ENCODE measurements at places on chromosomes 5 and 9.
A peak's percentile ranks its signal among the peaks of the same experiment; 100 is the strongest.

GRCh38 chr9:75156858-75157257 lies 68.5 kb downstream of the OSTF1 start:
- DNase-seq, result no peak

GRCh38 chr5:125152044-125152443 lies 405.6 kb upstream of the ZNF608 start:
- DNase-seq, result no peak

- DNase-seq, result no peak
Observed at GRCh38 chr5:99033014-99033900, 104.5 kb upstream of the CHD1 start.

DNA sequence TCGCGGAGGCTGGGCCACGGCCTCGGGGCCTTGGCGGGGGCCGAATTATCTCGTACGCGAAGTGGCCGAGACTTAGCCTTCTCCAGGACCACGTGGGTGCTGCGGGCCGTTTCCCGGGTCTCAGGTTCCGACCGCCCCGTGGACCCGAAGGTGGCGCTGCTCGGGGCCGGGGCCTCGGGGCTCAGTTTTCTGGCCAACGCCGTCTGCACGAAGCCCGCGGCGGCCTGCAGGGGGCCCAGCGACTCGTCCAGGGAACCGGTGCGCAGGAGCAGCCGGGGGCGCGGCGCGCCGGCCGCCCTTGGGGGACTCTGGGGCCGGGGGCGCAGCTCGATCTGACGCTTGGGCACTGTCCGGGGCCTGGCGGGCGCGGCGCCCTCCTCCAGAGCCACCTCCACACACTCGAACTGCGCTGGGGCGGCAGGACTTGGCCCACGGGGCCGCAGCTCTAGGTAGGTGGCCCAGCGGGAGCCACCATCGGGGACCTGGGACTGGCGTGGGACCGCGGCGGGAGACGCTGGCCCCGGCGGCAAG lies 716 bp downstream of the PROB1 start:
- DNase-seq, result no peak

GRCh38 chr5:5623397-5623796 lies 200.9 kb downstream of the ICE1 start:
- DNase-seq, result no peak

- no peak for DNase-seq
Observed at GRCh38 chr9:75930190-75930589, 39.7 kb downstream of the PCSK5 start.

GRCh38 chr5:129358069-129358468 lies 102.0 kb upstream of the ADAMTS19 start:
- DNase-seq, result no peak

GRCh38 chr9:68947015-68947414 lies 66.9 kb downstream of the PRKACG start:
- no peak for DNase-seq

GRCh38 chr5:158801268-158801667 lies 298.4 kb downstream of the EBF1 start:
- DNase-seq, result no peak

DNA sequence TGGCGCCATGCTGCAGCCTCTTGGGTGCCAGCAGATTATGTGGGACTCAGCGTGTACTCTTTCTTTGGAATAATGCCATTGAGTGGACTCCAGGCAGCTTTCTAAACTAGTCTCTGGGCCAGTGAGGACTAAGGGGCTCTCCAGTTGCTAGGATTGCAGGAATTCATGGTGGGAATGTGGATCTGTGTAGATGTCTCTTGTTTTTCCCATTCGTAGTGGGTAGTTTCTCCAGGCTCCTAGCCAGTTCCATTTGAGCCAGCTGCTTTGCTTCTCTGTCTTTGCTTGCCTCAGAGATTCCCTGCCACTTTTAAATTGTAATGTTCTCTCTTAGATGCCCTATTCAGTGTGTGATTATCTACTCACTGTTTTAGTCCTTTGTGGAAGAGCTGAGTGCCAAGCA lies 42.6 kb downstream of the SLF1 start:
- no peak for DNase-seq

GRCh38 chr9:117492476-117492875 lies 77.6 kb upstream of the ASTN2 start:
- no peak for DNase-seq

DNA sequence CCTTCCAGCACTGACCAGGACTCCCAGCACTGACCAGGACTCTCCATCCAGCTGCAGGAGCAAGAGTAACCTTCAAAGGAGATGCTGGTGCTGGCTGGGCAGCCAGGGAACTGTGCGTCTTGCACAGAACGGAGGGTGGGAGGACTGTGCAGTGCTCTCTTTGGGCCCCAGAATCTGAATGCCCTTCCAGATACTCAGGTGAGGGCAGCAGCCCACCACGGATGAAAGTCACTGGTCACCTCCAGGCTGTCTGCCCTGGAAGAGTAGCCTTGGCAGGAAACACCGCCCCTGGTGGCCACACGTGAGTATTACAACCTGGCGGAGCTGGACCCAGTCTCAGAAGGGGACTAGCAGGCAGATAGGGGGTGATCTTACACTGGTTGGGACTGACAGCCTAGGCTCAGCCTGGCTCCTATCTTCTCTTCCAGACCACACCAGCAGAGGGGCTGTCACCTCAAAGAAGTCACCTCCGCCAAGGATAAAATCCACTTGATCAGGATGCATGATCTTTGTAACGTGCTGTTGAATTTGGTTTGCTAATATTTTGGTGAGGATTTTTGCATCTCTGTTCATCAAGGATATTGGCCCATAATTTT lies 4.8 kb upstream of the SARDH start:
- DNase-seq, result peak; percentile 88

DNA sequence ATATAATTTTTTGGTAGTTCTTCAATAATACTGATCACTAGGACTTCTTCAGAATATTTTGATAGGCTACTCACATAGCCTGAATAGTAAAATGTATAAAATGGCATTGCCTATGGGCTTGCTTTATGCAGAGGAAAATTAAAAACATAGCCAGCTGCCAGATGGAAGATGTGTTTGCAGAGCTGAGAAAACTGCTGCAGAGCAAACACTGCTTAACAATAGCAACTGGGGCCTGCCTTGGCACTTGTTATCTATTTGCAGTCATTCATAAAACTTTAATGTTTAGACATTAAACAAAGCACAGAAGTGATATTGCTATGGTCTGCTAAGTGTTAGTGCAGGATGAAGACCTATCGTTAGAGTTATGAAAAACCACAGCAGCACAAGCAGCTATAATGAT lies 151.5 kb upstream of the SMC2 start:
- no peak for DNase-seq

GRCh38 chr5:82847562-82847961 lies 229.6 kb downstream of the TMEM167A start:
- no peak for DNase-seq

DNA sequence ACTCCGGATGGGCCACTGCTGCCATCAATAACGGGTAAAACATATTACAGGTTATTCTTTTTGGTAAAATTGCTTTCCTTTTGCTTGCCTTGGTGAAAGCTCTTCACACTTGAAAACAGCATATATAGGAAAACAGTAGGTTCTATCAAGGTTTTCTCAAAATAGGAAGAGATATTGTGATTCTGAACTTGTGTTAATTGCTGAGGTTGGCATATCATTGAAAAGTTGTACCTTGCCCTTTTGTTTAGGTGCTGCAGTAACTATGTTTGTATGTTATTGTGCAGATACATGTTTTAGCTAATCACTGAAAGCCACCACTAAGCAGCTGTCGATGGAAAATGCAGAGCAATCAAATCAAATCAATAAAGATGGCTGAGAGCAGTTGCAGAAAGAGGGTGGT lies 78.0 kb upstream of the C6 start:
- DNase-seq, result no peak

- no peak for DNase-seq
Observed at GRCh38 chr9:137509198-137509597, 41.0 kb downstream of the PNPLA7 start.

- DNase-seq, result peak; percentile 52
Observed at GRCh38 chr5:151047814-151048425, 27.5 kb downstream of the GPX3 start.

DNA sequence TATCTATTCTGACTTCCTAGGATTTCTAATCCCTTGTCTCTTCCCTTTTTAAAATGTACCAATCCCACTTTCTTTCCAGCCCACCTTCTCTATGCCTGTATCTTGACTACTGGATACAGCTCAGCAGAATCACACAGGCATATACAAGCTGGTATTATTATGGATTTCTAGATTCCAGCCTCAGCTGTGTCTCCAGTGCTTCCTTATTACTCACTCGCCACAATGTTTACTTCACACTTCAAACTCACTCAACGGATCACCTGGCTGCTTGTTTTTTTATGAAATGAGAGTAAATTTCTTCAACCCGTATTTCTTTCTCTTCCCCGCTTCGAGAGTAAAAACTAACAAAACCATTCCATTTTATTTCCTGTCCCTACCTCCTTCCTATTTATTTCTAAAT lies 38.8 kb downstream of the CWC27 start:
- no peak for DNase-seq

DNA sequence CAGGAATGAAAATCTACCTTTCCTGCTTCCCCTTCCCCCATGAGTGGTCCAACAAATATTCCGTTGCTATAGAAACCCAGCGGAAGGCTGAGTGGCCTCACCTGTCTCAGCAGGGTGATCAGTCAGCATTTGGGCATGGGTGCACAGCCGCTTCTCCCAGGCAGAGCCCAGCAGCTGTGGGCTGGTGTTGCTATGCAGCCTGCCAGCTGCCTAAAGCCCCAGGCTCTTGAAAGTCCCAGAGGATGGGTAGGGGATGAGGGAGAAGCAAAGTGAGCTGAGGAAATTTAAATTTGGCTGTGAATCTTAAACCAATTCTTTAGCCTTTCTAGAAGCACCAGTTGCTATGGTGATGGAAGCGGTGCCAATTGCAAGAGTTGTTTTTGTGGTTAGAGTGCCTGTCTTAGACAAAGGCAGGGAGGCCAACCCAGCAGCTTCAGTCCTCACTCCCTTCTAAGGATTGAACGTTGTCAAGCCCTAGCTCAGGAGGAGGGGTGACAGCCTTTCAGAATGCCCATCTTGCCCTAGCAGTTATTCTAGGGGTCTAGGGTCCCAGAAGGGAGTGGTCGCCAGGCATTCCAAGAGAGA lies 151.5 kb upstream of the PITX1 start:
- DNase-seq, result no peak

DNA sequence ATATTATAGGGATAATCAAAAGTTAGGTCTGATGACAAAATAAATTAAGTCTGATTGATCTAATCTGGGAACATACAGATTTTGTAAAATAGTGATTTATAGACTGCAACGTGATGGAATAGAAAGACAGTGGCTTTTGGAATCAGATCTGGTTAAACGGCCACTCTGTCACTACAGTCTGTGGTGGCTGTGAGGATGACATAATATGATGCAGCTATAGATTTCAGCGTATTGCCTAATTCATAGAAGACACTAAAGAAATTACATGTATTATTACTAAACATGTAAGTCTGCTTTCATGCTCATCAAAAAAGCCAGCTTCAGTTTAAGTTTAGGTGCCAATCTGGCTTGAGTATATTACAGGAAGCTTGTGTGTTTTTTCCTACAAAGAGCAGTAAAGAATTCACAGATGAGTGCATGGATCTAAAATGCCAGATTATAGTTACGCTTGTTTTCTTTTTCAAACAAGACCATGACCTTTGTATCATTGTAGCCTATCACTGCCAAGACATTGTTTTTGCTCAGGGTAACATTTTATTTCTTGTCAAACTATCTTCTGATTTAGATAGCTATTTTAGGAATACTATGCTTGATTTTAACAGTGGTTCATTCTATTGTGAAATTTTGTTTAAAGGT lies 25.7 kb downstream of the CPEB4 start:
- DNase-seq, result no peak

DNA sequence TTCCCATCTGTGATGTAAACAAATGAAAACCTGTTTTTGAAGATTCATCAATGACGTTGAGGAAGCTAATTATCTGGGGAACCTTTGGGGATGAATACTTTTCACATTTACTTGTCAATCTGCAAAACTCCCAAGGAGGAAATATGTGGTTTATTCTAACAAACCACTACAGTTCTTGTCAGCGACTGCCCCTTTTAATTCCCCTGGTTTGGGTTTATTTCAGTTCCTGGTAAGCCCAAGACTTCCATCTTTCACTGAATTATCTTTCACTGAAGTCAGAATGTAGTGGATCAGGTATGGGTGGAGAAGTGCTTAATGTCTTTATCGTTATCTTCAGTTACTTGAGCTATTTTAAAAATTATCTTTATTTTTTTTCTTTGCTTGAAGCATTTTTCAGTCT lies 40.2 kb downstream of the TLR4 start:
- DNase-seq, result no peak

GRCh38 chr9:122100756-122101155 lies 7.6 kb upstream of the TTLL11 start:
- DNase-seq, result no peak

DNA sequence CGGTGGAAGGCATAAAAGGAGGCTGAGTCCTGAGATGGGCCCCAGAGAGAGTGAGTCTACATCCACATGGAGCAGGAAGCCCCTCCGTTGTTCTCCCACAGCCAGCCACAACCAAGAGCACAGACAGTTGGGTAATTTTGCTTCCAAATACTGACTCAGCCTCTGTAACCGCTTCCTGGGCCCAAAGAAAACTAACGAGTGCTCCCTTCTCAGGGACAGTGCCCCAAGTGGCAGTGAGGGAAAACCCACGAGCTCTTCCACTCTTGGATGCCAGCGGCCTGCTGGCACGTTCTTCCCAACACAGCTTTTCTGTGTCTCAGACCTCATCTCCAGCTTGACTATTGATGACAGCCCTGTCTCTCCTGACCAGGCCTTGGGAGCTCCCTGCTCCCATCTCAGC lies 207.6 kb downstream of the FSTL4 start:
- DNase-seq, result no peak

DNA sequence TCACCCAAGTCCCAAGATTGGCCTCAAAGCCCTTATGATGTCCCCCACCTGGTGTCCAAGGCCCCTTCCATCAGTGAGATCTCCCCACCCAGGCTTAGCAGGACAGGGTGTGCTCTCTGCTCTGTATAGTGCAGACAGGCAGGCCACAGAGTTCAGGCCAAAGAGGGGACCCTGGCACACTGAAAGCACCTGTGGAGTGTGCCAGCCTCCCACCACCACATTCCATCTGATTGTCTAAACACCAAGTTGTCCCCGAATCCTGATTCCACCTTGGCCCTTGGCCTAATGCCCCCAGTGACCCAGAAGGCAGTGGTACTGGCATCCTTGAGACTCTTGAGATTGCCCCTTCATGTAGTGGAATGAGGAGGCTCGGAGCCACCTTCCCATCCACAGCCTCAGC lies 5.4 kb downstream of the SPINK4 start:
- DNase-seq, result no peak

- no peak for DNase-seq
Observed at GRCh38 chr9:74413876-74414275, 83.3 kb upstream of the RORB start.

DNA sequence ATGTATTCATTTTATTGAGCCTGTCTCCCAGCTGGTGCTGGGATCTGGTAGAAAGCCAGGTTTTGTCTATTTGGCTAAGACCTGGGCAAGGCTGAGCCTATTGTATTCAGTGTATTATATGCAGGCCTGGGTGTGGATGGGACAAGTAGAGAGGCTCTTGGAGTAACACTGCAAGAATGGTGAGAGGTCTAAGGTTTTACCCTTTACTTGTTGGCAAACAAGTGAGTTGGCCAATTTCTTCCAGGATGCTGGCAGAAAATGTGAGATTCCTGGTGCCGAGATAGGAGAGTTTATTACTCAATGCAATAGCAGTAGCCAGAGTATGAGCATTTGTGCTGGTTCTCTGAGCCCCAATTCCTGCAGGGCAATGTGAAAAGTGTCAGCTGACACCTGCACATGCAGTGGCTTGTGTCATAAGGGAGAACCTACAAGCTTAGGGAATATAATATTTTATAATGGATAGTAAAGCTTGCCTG lies 141.7 kb upstream of the PRLR start:
- DNase-seq, result no peak

Data from K562 (cell line).